ENCODE measurements at places on chromosomes 2 and 18. TPM values are rescaled to one million over a fixed set of nuclear protein-coding genes. Genes with fewer than 3 reads are reported as not detected.

GRCh38 chr2:126381091-126381490 lies 274.9 kb upstream of the GYPC start:
- no peak for DNase-seq

DNA sequence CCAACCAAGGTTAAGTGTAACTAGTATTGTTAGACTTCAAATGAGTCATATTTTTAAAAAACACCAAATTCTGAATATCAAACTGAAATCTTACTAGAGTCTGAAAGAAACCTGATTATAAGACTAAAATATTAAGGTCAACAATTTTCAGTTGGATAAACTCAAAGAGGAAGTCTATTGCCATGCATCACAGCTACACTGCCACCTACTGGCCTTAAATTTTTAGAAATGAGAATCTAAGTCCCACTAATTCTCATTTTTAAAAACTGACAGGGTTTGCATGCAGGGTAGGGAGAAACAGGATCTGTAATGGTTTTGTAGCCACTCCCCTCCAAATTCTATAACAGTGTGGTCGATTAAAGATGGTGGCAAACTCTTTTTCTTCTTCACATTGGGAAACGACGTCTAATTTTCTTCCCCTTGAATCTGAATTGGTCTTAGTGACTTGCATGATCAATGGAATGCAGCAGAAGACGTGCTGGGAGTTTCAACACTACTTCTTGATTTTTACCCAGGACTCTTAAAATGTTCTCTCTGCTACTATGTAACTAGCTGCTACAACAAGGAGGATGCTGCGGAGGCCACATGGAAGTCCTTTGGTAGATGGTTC lies 176.1 kb upstream of the SESTD1 start:
- no peak for DNase-seq

GRCh38 chr2:27118525-27119329 lies at the start of gene CGREF1:
Gene CGREF1, minus strand, starts transcription at chr2:27119128. Its CDS starts 14,762 bp downstream, at chr2:27104366.
- DNase-seq: no peak

DNA sequence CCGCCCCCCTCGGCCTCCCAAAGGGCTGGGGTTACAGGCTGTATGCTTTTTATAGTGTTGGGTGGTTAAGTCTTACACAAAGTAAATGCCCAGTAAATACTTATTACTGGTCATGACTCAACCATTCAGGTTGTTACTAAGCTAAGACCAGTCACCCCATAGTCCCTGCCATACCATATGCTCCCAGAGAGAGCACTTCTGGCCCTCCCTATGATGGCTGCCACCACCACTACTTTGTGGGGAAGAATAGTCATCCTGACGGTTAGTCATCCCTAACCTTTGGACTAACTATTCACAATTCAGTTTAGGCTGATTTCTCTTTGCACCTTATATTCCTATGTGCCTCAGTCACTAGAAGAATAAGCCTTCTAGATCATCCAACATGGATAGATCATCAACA lies 42.0 kb upstream of the MSH2 start:
- no peak for DNase-seq

GRCh38 chr18:36668349-36668748 lies 160.5 kb downstream of the TPGS2 start:
- DNase-seq: no peak

The CCDC148 gene
- 0.08 TPM for total RNA-seq

DNA sequence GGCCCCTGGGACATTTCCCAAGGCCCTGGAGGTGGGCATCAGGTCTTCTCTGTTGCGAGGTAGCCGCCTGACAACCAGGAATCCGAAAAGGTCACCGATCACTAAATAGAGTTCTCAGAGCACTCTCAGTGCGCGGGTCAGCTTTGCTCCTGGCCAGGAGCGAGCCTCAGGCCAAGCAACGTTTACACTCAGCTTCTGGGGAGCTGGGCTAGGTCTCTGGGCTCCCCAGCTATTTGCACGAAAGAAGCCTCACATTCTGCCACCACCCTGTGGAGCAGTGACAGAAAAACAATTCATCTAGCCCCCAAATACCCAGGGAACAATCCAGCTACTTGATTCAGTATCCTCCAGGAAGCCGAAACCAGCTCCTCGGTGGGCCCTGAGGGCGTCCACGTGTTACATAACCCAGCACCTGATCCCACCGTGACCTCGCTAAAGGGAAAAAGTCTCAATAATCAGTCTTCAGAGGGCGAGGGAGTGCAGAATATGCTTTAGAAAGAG lies 3.3 kb downstream of the SH3BP4 start:
- DNase-seq: no peak

Measured in activated naive CD4-positive, alpha-beta T cell treated with anti-CD3 and anti-CD28 coated beads, Interleukin-2, amount 50 U/mL, for 72 hours (primary cell).